Smooth muscle cell of trachea (primary cell): ENCODE measurements at places on chromosomes 13 and 19. TPM values are rescaled to one million over a fixed set of nuclear protein-coding genes. Genes with fewer than 3 reads are reported as not detected.

MBD3L2 gene
- total RNA-seq = not detected in 2 replicates

NLRP4 gene
- not detected in 2 replicates for total RNA-seq

EBI3 gene
- 0.83 TPM in 1 of 2 replicates, not detected in the other for total RNA-seq

CEACAM4 gene
- total RNA-seq = not detected in 2 replicates

SLAIN1 gene
- total RNA-seq = 0.15 and 0.17 TPM in 2 replicates

KIR3DL3 gene
- not detected in 2 replicates for total RNA-seq

MRI1 gene
- total RNA-seq = 44.2 and 56.0 TPM in 2 replicates

SLC10A2 gene
- total RNA-seq = not detected in 2 replicates

OR7G3 gene
- total RNA-seq = not detected in 2 replicates

EMP3 gene
- total RNA-seq = 186 and 254 TPM in 2 replicates

TPTE2 gene
- total RNA-seq = not detected in 2 replicates

IGFL3 gene
- not detected in 2 replicates for total RNA-seq

ZNF709 gene
- 3.5 and 4.1 TPM in 2 replicates for total RNA-seq

LYPD3 gene
- total RNA-seq = 0.17 and 0.44 TPM in 2 replicates

NTN5 gene
- under 0.01 and 0.33 TPM in 2 replicates for total RNA-seq

CATSPERD gene
- not detected in 2 replicates for total RNA-seq

OXGR1 gene
- not detected in 2 replicates for total RNA-seq

MIA gene
- total RNA-seq = 0.83 TPM in 1 of 2 replicates, not detected in the other

DAND5 gene
- 0.29 TPM in 1 of 2 replicates, not detected in the other for total RNA-seq

UBAC2 gene
- 29.8 and 33.0 TPM in 2 replicates for total RNA-seq

ZNF296 gene
- 0.17 and 0.29 TPM in 2 replicates for total RNA-seq

CASP14 gene
- total RNA-seq = not detected in 2 replicates

LGI4 gene
- total RNA-seq = 0.29 and 1.7 TPM in 2 replicates

IFNL1 gene
- total RNA-seq = not detected in 2 replicates

PSG5 gene
- total RNA-seq = 8.6 and 19.8 TPM in 2 replicates

ZNF835 gene
- total RNA-seq = 0.15 and 1.2 TPM in 2 replicates

CLIP3 gene
- 19.3 and 30.8 TPM in 2 replicates for total RNA-seq

GJB2 gene
- 0.29 and 0.33 TPM in 2 replicates for total RNA-seq

TTC9B gene
- total RNA-seq = 0.17 TPM in 1 of 2 replicates, not detected in the other

PDX1 gene
- total RNA-seq = not detected in 2 replicates

KCNC3 gene
- total RNA-seq = not detected in 2 replicates

PTH2 gene
- not detected in 2 replicates for total RNA-seq

ALOX5AP gene
- 0.29 and 0.50 TPM in 2 replicates for total RNA-seq

KRTDAP gene
- not detected in 2 replicates for total RNA-seq

ZNF667 gene
- 3.9 and 7.6 TPM in 2 replicates for total RNA-seq

CEACAM3 gene
- total RNA-seq = not detected in 2 replicates

ZNF677 gene
- total RNA-seq = 17.4 and 18.8 TPM in 2 replicates

C1QTNF9 gene
- total RNA-seq = not detected in 2 replicates

CYSLTR2 gene
- total RNA-seq = not detected in 2 replicates

DAZAP1 gene
- total RNA-seq = 50.4 and 60.5 TPM in 2 replicates

ZNF888 gene
- 2.6 and 8.9 TPM in 2 replicates for total RNA-seq

RNF113B gene
- total RNA-seq = not detected in 2 replicates

OR10H1 gene
- total RNA-seq = under 0.01 TPM in 1 of 2 replicates, not detected in the other

POMP gene
- total RNA-seq = 61.7 and 162 TPM in 2 replicates

ZFP30 gene
- 20.8 and 22.2 TPM in 2 replicates for total RNA-seq

OR4F17 gene
- total RNA-seq = 0.15 TPM in 1 of 2 replicates, not detected in the other

FFAR1 gene
- total RNA-seq = not detected in 2 replicates

ELANE gene
- 0.66 TPM in 1 of 2 replicates, not detected in the other for total RNA-seq

MATK gene
- total RNA-seq = 0.15 TPM in 1 of 2 replicates, not detected in the other

CNMD gene
- not detected in 2 replicates for total RNA-seq

FAM216B gene
- total RNA-seq = not detected in 2 replicates

KISS1R gene
- not detected in 2 replicates for total RNA-seq

KLK13 gene
- total RNA-seq = not detected in 2 replicates

CYP2A6 gene
- total RNA-seq = not detected in 2 replicates
